ENCODE measurements at places on chromosomes 13 and 19. TPM values are rescaled to one million over a fixed set of nuclear protein-coding genes. Genes with fewer than 3 reads are reported as not detected.

SEMA6B gene
- 2.9 TPM for polyA plus RNA-seq

CGB8 gene
- polyA plus RNA-seq = not detected

FBXO27 gene
- polyA plus RNA-seq = 16.6 TPM

HCST gene
- 2.7 TPM for polyA plus RNA-seq

ZNF737 gene
- polyA plus RNA-seq = 4.0 TPM

DNA sequence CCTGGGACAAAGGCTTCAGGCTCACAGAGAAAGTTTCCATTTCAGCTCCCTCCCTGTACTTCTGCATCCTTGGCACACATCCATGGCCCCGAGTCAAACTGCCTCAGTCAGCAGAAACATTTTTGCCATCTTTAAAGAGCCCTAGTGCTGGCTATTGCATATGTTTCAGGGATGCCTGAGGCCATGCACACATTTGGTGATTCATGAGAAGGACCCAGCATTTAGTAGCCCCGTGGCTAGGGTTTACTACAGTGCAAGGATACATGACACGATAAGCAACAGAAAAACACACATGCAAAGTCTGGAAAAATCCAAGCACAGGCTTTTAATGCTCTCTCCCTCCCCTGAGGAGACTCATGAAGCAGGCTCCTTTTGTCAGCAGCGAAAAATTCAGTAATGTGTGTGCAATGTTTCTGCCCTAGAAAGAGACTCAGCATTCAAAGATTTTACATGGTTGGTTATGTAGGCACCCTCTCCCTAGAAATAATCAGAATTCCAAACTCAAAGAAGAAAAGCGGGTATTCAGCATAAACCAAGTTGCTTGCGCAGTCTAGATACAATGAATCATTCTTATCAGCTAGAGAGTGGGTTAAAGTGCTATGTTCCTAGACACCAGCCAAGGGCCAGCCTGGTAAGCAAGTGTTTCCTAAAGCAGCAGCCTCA lies 17.6 kb downstream of the ACOD1 start:
- no peak overlapping the region for H3K27ac ChIP-seq
- H3K27me3 ChIP-seq = no peaks in the 10 kb centered on the region
- DNase-seq = peak; percentile 25

DNA sequence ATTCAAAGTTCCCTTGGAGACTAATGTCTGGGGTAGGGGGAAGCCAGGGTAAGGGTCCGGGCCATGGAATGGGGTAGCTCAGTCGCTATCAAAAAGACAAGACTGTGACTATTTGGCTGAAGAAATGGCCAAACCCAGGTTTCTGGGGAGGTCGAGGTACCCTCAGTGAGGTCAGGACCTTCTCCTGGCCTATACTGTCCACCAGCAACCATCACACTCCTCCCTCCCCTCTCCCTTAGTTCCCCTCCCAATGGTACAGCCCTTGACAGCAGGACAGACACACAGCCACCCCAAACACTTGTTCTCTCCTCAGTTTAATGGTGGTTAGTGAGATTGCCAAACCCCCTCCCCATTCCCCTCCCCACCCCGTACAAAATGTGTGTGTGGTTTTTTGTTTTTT lies 2.6 kb upstream of the ZNF428 start:
- H3K27ac ChIP-seq = no peak overlapping the region
- no peaks in the 10 kb centered on the region for H3K36me3 ChIP-seq
- no peak overlapping the region for H3K4me3 ChIP-seq
- DNase-seq = no peak
- H3K4me1 ChIP-seq = peaks cover 9% of the 10 kb centered on the region

- H3K4me3 ChIP-seq = no peak overlapping the region
- H3K27me3 ChIP-seq = no peaks in the 10 kb centered on the region
- DNase-seq = no peak
- H3K4me1 ChIP-seq = no peaks in the 10 kb centered on the region
These were observed 56.2 kb downstream of the LACC1 start for GRCh38 chr13:43935878-43936277.

GRCh38 chr19:22605275-22606211 lies 28.6 kb upstream of the ZNF492 start:
- no peaks in the 10 kb centered on the region for H3K4me1 ChIP-seq
- no peaks in the 10 kb centered on the region for H3K36me3 ChIP-seq
- no peak overlapping the region for H3K4me3 ChIP-seq
- H3K27me3 ChIP-seq = no peaks in the 10 kb centered on the region
- no peak overlapping the region for H3K27ac ChIP-seq

- H3K36me3 ChIP-seq = no peaks in the 10 kb centered on the region
- no peaks in the 10 kb centered on the region for H3K4me1 ChIP-seq
- no peak overlapping the region for H3K27ac ChIP-seq
- H3K27me3 ChIP-seq = no peaks in the 10 kb centered on the region
These were observed 1238.9 kb downstream of the UQCRFS1 start for GRCh38 chr19:27974082-27974513.

- no peak for DNase-seq
- no peak overlapping the region for H3K4me3 ChIP-seq
- H3K4me1 ChIP-seq = no peaks in the 10 kb centered on the region
- no peaks in the 10 kb centered on the region for H3K27me3 ChIP-seq
These were observed 61.4 kb upstream of the SLITRK1 start for GRCh38 chr13:83943530-83944279.

GRCh38 chr19:13684021-13684420 lies 80.3 kb upstream of the MRI1 start:
- no peak overlapping the region for H3K27ac ChIP-seq
- H3K36me3 ChIP-seq = no peaks in the 10 kb centered on the region
- H3K4me1 ChIP-seq = no peaks in the 10 kb centered on the region
- H3K4me3 ChIP-seq = no peak overlapping the region

DNA sequence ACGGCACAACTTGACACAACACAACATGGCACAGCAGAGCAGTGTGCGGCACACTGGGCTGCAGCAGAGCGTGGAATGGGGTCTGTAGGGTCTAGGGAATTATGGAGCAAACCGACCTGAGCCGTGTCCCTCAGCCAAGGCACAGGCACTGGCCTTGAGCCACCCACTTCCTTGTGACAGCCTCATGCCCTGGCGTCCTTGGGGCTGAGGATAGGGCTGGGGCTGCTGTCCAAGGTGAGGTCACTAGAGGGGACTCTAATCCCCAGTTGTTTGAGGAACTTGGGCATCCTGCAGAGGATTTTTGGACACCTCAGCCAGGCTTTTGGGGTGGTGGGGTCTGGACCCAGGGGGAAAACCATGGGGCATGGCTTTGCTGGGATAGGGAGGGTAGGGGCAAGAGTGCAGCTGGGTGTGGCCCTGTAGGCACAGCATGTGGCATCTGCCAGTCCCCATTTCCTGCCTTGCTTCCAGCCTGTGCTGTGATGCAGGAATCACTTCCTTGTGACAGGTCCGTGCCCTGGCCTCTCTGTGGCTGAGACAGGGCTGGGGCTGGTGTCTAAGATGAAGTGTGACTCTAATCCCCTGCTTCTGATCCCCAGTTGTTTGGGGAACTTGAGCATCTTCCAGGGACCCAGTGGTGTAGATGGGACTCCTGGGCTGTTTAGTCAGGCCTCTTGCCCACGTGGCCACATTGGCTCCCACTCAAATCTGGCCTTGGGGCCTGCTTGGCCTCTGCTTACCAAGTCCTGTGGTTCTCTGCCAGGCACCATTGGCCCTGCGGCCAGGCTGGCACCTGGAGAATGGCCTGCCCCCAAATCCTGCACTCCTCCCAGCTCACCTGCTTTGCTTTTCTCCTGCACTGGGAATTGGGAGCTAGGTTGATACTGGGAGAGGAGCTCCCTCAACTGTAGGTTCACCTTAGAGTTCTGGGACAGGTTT lies 78.5 kb downstream of the SCGB2B2 start:
- no peaks in the 10 kb centered on the region for H3K27me3 ChIP-seq
- DNase-seq = no peak
- no peak overlapping the region for H3K27ac ChIP-seq
- no peaks in the 10 kb centered on the region for H3K36me3 ChIP-seq

GRCh38 chr13:70841240-70842061 lies 733.2 kb upstream of the KLHL1 start:
- no peak overlapping the region for H3K4me3 ChIP-seq
- DNase-seq = no peak
- H3K4me1 ChIP-seq = no peaks in the 10 kb centered on the region
- no peak overlapping the region for H3K27ac ChIP-seq

DNA sequence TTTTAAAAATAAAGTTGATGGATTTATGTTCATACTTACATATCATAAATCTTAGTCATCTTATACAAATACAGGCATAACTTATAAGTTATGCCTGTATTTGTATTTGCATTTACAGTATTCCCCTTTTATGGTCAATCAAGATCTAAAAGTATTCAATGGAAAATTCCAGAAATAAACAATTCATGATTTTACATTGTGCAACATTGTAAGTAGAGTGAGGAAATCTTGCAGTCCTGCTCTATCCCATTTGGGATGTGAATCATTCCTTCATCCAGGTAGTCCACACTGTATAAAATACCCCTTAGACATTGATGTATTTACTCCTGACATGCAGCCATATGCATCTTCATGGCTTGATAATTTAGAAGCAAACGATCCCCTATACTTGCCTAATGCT lies 795.3 kb downstream of the SLITRK1 start:
- no peaks in the 10 kb centered on the region for H3K36me3 ChIP-seq
- DNase-seq = no peak
- H3K27ac ChIP-seq = no peak overlapping the region

DNA sequence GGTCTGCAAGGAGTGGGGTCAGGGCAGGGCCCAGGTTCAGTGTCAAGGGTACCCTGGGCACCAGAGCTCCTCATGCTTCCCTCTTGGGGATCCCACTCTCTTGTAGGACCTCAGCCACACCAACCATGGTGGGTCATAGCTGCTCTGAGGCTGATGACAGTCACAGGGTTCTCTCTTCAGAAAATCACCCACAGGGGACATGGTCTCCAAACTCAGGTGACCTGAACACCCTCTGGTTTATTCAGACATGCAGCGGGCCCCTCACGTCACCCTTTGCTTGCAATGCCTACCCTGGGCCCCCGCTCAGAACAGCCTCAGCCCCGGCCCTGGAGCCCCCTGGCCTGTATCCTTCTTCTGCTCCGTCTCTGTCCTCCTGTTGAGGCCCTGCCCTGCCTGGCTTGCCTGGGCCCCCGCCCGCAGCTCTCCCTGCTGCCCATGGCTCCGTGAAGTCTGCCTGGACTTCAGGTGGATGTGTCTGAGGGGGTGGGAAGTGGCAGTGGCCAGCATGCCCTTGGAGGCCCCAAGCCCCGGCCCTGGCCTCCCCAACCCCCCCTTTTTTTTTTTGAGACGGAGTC lies 20.4 kb downstream of the CHERP start:
- peaks cover 93% of the 10 kb centered on the region for H3K36me3 ChIP-seq
- DNase-seq = no peak
- H3K4me3 ChIP-seq = no peak overlapping the region
- H3K27me3 ChIP-seq = no peaks in the 10 kb centered on the region

DNA sequence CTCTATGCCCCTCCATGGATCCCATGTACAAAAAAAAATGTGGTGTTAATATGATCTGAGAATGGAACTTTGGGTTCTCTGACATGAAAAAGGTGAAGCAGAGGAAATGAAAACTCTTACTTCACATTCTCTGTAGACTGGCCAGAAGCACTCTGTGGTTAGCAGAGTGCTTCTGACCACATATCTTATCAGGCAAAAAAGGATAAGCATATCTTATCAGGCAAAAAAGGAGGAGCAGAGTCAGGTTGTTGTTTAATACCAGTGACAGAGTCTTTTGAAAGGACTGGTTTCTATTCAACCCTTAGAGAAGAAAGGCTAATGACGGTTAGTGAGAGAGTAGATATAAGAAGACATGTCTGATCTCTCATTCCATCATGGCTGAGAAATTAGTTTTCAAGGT lies 1404.8 kb downstream of the SLITRK1 start:
- H3K4me3 ChIP-seq = no peak overlapping the region
- H3K36me3 ChIP-seq = no peaks in the 10 kb centered on the region
- no peaks in the 10 kb centered on the region for H3K4me1 ChIP-seq
- no peak overlapping the region for H3K27ac ChIP-seq
- DNase-seq = no peak
